ENCODE measurements at places on chromosomes 11 and 22.

GRCh38 chr22:18075720-18076497, 1.9 kb upstream of the PEX26 start:
- DNase-seq, result peak; percentile 34

DNA sequence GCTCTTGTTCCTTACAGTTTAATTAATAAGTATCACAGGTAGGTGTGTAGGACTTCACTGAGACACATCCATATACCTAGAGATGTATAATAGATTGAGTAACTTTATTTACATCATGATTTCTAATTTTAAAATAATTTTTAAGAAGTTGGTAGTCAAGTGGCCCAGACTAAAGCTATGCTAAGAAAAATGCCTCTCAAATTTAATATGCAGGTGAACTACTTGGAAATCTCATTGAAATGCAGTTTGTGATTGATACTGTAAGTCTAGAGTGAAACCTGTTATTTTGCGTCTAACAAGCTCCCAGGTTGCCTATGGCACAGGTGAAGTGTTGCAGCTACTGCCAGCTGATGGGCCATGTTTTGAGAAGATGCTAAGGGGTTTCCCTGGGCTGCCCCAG, at the start of gene OOSP4B:
Gene OOSP4B (plus strand): TSS at position 301 of the 400 bp plus-strand sequence.
- no peak for DNase-seq

- no peak for DNase-seq
Observed at GRCh38 chr11:26947379-26947844, 46.5 kb upstream of the FIBIN start.

- no peak for DNase-seq
Observed at GRCh38 chr11:113457784-113458183, 17.4 kb downstream of the DRD2 start.

- no peak for DNase-seq
Observed at GRCh38 chr11:90510839-90511238, 288.0 kb upstream of the CHORDC1 start.

GRCh38 chr22:44275631-44275995, 37.1 kb downstream of the SHISAL1 start:
- DNase-seq, result no peak

- no peak for DNase-seq
Observed at GRCh38 chr11:101327908-101328307, 198.3 kb upstream of the PGR start.

- no peak for DNase-seq
Observed at GRCh38 chr11:2657697-2658284, 42.0 kb downstream of the KCNQ1OT1 start.

- DNase-seq, result peak; percentile 27
Observed at GRCh38 chr11:118610225-118610772, 2.9 kb downstream of the PHLDB1 start.

GRCh38 chr11:46762248-46762647, 43.2 kb downstream of the F2 start:
- DNase-seq, result no peak

DNA sequence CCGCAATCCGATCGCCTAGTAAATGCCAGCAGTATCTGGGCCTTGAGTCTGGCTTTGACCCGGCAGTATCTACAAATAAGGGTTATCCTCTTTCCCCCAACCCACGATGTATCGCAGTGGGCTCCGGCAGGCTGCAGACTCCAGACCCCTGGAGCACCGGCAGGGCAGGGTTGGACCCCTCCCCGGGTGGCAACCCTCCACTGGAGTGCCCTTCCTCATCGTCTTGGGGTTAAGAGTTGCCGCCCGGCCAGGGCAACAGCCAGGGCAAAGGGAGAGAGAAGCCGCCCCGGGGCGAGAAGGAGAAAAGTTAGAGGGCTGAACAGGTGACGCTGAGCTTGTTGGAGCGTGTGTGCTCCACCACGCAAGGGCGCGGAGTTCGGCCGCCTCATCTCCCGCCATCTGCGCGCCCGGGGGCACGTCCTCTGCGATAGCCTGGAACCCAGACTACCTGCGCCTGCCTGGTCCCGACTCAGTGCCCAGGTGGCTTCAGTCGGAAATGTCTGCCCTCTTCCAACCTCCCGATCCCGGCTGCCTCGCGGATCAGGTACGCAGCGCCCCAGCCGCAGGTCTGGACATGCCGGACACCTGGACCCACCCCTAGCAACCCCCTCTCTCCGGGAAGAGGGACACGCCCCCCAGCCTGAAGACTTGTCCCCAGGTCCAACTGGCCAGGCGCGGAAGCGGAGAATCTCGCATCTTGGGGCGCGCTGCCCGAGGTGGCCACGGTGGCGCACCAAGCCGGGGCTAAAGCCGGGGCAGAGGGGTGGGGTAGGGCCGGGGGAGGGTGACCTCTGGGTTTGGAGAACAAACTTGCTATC, 1.2 kb downstream of the DSCAML1 start:
- DNase-seq, result peak; percentile 19

DNA sequence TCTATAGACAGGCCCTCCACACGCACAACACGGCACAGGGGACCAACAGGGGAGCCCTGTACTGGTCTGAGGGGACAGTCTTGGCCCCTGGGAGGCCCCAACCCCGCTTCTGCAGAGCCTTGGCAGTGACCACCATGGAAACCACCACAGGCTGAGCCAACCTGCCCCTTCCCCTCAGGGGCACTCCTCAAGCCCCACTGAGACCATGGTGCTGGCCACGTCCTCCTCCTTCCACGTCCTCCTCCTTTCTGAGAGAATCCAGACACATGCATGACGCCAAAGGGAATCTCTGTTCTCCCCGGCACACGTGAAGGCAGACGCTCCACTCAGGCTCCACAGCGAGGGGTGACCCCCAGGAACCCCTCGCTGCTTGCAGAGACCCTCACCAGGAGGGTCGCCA, 2.7 kb downstream of the BRD1 start:
- no peak for DNase-seq

GRCh38 chr22:48427731-48428211, 1399.9 kb downstream of the BRD1 start:
- DNase-seq, result no peak

DNA sequence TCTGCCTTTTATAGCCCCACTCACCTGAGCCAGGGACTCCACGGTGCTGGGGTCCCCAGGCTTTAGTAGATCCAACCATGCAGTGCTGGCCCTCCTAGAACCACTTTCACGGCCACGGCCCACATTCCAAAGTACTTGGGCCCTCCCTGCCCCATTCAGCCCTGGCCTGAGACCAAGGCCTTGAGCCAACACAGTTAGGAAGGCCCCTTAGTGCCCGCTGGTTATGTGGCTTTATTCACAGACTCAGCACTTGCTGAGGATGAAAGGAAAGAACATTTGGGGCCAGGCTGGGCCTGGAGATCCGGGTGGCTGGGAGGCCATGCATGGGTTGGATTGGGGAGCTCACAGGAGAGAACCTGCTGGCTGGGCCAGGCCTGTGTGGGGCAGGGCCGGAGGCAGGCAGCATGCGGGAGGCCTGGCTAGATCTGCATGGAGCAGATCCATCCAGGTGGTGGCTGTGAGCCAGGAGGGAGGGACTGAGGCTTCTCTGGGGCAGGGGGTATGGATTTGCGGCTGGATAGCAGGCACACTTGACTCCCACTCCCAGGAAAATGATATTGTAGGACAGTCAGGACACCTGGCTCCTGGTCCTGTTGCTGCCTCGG, 12.6 kb downstream of the CHRM1 start:
- no peak for DNase-seq

- no peak for DNase-seq
Observed at GRCh38 chr11:2513441-2513840, 68.6 kb downstream of the KCNQ1 start.

DNA sequence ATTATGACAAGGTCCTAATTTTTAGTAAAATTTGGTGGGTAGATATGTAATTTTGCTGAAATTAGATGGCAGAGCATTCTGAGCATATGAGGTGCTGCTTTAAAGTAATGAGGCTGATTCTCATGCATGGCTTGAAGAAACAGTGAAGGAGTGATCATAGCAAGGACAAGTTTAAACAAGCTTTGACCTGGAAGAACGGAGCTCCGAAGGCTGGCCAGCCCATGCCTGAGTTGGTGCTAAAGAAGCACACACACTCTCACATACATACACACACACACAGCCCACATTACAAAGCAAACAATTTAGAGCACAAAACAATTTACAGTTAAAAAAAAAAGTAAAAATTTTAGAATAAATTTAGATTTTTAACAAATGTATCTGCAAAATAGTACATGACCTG, 150.7 kb downstream of the DCDC1 start:
- DNase-seq, result no peak

DNA sequence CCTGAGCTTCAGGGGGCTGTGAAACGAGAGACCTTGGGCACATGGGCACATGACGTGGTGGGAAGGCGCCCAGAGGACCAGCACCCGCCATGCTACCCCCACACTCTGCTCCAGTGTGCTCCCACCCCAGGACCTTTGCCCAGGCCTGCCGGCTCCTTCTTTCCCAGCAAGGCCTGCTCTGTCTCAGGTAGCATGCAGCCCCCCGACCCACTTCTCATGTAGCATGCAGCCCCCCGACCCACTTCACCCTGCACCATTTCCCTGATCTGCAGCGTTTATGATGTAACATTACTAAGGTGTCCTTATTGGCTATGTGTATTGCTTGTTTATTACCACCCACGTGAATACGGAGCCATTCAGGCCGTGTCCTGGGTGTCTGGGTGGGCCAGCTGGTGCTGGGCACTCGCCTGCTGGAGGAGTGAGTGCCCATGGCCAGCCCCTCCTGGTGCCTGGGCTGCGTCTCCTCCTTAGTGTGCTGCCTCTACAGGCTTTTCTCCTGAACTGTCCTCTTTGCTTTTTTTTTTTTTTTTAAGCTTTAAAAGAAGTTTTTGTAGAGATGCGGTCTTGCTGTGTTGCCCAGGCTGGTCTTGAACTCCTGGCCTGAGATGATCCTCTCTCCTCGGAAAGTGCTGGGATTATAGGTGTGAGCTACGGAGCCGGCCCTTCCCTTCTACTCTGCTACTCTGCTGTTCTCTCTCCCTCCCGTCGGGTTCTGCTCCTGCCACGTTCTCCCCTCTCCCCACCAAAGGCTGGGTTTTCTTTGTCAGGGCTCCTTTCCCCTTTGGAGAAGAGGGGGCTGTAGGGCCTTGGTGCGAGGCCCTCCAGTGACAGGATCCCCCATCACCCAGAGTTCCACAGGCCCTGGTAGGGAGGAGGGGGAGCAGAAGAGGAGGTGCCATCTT, 29.4 kb downstream of the LRP5 start:
- no peak for DNase-seq

DNA sequence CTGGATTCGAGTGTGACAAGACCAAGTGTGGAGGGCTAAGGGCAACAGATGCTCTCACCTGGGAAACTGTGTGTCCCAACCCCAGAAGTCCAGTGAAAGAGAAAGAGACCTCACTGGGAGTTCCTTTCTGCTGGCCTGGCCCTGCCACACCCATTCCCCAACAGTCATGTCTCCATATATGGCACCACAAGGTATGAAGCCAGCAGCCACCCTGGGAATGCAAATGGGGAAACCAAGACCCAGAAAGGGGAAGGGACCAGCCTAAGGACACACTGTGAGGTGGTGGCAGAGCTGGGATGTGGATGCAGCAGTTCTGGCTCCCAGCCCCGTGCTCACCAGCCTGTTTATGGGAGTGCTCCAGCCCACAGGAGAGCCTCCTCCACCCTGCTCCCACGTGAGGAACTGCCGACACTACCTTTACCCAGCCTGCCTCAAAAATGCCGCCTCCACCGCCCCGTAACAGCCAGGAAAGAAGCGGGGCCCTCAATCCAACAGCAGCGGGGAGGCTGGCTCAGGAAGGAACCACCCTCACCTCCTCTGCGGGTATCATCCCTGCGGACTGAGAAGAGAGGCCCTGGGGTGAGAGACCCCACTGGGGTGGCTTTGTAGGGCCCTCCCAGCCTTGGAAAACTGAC, 12.6 kb downstream of the LMO1 start:
- no peak for DNase-seq

- no peak for DNase-seq
Observed at GRCh38 chr11:35035894-35036408, 103.0 kb upstream of the CD44 start.

DNA sequence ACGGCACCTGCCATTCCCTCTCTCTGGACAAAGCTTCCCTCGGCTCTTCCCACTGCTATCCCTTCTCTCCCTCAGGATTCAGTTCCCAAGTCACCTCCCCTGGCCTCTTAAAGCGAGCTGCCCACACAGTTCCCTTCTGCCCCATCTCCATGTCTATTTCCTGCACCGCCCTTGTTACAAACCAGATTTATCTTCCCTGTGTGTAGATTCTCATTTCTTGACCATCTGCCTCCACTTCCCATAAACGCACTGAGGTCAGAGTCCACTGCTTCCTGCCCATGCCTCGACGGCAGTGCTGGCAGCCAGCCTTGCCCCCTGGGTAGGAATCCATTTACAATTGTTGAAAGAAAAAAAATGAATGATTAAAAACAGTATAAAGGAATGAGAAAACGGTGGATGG, 11.6 kb upstream of the APOBEC3B start:
- no peak for DNase-seq

DNA sequence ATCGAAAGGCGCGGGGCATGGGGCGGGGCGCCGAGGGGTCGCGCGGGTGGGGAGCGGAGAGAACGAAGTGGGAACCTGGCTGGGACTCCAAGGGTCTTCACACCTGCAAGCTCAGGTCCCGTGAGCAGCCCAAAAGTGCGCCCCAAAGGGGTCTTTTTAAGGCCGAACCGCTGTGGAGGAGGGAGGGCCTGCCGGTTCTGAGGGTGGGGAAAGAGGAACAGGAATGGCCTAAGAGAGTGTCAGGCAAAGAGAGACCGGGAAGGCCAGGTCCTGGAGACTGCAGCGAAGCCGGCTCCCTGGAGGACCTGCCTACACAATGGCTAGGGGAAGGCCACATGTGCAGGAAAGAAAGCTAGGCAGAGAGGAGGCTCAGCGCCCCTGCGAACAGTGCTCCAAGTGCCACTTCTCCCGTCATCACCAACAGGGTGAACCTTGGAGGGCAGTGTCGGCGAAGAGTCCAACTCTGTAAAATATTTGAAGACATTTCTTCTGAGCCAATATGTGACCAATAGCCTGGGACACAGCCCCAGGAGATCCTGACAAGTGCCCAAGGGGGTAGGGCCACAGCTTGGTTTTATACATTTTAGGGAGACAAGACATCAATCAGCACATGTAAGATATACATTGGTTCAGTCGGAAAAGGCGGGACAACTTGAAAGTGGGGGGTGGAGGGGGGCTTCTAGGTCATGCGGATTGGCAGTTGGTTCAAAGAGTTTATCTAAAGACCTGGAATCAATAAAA, 710 bp upstream of the DGCR2 start:
- no peak for DNase-seq

GRCh38 chr22:44462246-44463010, 35.6 kb downstream of the RTL6 start:
- no peak for DNase-seq

- no peak for DNase-seq
Observed at GRCh38 chr11:30984827-30985226, 384.7 kb downstream of the DCDC1 start.

- no peak for DNase-seq
Observed at GRCh38 chr11:14262271-14262846, 96.6 kb downstream of the RRAS2 start.

GRCh38 chr11:10076458-10077141, 217.4 kb downstream of the SBF2 start:
- DNase-seq, result peak; percentile 51

GRCh38 chr11:12102588-12103410, 7.6 kb upstream of the MICAL2 start:
- DNase-seq, result no peak

- no peak for DNase-seq
Observed at GRCh38 chr11:82722231-82722630, 11.4 kb downstream of the FAM181B start.

GRCh38 chr11:16572945-16573344, 165.5 kb upstream of the C11orf58 start:
- DNase-seq, result no peak

- DNase-seq, result no peak
Observed at GRCh38 chr11:61345170-61345610, 12.2 kb downstream of the TKFC start.

- DNase-seq, result no peak
Observed at GRCh38 chr11:128865490-128865889, 1.6 kb downstream of the KCNJ1 start.

GRCh38 chr11:60879104-60879503, 11.8 kb downstream of the ZP1 start:
- no peak for DNase-seq

Data from stimulated activated CD4-positive, alpha-beta T cell treated with anti-CD3 and anti-CD28 coated beads, Interleukin-15, amount 100 ng/mL, for 24 hours (primary cell).